GM19239 (cell line): ENCODE measurements at places on chromosomes 16 and 17.

GRCh38 chr17:60947100-60947499, 269.4 kb downstream of the BCAS3 start:
- DNase-seq = no peak

- no peak for DNase-seq
Observed at GRCh38 chr17:58066401-58066800, 16.8 kb upstream of the DYNLL2 start.

DNA sequence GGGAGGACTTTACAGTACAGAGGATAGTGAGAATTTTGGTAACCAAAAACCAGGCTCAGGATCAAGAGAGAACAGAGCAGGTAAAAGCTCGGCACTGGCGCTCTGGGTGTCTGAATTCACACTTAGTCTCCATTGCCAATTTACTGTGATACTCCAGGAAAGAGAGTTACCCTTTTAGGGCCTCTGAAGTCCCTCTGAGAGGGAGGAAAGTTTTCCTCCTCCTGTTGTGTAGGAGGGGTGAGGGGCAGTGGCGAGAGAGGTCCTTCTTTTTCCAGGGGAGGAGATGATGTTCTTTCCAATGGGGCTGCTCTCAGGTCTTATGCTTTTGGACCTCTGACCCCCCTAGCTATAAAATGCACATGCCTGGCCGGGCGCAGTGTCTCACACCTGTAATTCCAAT, 5.4 kb upstream of the TNS4 start:
- no peak for DNase-seq

DNA sequence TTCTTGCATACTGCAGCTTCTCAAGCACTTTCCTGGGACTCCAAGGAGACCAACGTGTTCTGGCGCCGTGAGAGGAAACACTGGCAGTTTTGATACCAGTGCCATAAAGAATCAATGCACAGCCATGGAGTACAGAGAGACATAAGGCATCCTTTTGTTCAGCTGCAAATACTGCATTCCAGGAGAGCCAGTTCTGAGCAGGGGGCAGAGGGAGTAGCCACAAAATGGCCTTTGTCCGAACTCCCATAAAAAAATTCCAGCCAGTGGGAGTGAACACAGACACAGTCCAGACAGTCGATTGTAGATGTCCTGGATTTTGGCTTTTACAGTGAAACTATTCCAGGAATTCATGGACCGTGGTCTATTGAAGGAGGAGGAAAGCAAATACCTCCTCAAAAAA, 36.2 kb upstream of the TEKT3 start:
- no peak for DNase-seq

GRCh38 chr17:41366070-41366469, 3.5 kb downstream of the KRT33B start:
- DNase-seq = no peak

- DNase-seq = no peak
Observed at GRCh38 chr16:72241930-72242329, 70.0 kb upstream of the PMFBP1 start.

- DNase-seq = no peak
Observed at GRCh38 chr16:66925322-66925840, at the start of gene RRAD. TSS of gene RRAD (minus strand) at chr16:66925535. CDS start at chr16:66925179, 356 bp downstream.

- no peak for DNase-seq
Observed at GRCh38 chr16:81655469-81656162, 123.5 kb upstream of the PLCG2 start.

- no peak for DNase-seq
Observed at GRCh38 chr17:47829870-47830269, 1.5 kb downstream of the MRPL10 start.

- DNase-seq = peak; percentile 74
Observed at GRCh38 chr17:75601057-75601987, 13.7 kb downstream of the MYO15B start.

DNA sequence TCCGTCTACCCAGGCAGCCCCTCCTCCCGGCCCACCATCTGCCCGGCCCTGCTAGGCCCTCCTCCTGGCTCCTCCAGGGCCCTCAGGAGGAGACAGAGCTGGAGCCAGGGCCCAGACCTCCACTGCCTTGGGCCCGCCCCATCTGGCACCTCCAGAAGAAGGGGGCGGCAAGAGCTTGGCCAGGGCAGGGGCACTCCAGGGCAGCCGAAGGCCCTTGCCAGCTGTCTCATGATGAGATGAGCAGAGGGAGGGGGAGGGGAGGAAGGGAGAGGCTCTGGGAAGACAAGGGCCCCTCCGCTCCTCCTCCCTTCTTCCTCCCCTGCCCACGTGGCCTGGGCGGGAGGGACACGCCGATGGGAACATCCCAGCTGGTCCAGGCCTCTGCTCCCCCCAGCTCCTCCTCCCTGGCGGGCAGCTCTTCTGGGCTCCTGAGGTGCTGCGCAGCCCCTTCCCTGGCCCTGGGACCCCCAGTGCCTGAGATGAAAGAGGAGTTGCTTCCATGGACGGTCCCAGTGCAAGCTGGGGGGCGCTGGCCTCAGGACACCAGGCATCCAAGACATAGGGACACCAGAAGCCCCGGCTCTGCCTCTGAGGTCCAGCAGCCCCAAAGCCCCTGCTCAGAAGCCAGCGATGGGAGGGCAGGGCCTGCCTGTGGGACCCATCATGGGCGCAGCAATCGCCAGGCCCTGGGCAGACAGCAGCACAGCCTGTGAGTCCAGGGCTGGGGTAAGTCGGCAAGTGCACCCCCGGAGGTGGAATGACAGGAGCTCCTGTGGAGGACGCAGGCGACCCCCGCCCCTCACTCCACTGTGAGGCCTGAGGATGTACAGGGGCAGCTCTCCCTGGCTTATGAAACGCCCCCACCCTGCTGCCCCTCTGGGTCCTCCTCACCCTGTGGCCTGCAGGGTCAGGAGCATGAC, 23.6 kb upstream of the ENPP7 start:
- no peak for DNase-seq

DNA sequence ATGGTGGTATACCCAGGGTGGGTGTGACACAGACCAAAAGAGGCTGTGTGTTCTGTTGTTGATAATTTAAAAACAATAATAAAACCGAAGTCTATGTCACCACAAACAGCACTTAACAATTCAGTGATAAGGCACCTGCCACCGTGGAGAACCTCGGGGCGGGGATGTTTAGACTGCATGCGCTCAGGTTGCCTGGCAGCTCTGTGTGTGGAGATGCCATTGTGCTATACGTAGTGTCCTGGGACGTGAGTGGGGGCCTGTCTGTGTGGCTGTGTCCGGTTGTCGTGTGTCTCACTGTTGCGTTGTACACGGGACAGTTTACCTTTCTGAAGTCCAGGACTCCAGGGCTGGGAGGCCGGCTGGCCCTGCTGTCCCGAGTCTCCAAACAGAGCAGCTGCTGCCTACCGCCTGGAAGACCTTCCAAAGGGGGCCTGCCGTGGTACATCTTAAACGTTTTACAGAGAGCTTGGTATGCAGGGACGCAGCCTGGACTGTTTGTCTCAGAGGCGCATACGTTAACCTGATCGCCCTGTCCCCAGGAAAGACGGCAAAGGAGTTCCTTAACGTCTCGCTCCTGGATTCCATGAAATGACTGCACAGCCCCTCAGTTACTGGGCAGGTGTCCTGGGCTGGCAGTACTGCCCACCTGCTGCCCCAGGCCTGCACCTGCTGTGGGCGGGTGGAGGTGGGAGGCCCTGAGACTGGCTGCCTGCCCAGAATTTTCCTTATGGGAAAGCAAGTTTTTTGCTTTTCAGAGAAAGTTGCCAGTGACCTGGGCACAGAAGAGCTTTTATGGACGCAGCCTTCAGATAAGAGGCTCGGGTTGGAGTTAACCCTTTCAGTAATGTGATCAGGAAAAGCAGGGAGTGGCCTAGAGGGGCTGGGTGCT, 19.0 kb downstream of the SPIRE2 start:
- DNase-seq = no peak

GRCh38 chr16:85935974-85936760, 37.2 kb downstream of the IRF8 start:
- DNase-seq = peak; percentile 65

DNA sequence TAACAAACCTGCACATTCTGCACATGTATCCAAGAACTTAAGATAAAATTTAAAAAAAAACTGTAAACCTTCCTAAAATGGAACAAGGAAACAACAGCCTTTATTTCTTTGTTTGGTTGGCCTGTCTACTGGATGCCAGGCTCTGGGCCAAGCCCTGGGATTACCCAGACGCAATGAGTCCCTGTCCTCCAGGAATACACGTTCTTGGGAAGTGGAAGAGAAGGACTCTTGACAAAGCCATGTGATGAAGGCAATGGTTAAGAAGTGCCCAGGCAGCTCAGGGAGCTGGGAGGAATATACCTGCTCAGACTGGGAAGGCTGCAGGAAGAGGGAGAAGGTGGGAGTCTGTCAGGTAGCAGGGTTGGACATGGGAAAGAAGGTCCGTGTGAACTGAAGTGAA, 115.4 kb downstream of the AXIN2 start:
- no peak for DNase-seq

- no peak for DNase-seq
Observed at GRCh38 chr17:16258901-16259300, 41.9 kb downstream of the PIGL start.

- DNase-seq = no peak
Observed at GRCh38 chr16:66594739-66595138, 9.8 kb upstream of the CMTM3 start.

DNA sequence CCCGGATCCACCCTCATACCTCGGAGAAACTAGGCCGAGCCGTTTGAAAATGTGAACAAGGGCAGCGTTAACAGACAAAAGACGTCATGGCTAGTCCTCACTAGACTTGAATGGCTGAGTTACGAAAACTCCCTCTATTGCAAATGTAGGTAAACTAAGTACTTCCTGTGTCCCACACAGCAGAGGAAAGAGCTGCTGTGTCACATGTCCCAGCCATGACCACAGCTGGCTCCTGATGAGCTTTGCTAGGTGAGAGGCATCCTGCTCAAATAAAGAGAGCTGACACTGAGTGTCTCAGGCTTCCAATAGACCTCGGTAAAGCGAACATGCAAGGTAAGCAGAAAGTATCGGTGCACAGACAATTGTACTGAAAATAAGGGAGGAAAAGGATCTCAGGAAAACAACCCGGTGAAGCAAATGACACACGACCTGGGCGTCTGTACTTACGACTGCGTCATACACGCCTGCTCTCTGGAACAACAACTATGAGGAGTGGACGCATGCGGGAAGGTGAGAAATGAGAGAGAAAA, 26.0 kb downstream of the TMEM204 start:
- no peak for DNase-seq

DNA sequence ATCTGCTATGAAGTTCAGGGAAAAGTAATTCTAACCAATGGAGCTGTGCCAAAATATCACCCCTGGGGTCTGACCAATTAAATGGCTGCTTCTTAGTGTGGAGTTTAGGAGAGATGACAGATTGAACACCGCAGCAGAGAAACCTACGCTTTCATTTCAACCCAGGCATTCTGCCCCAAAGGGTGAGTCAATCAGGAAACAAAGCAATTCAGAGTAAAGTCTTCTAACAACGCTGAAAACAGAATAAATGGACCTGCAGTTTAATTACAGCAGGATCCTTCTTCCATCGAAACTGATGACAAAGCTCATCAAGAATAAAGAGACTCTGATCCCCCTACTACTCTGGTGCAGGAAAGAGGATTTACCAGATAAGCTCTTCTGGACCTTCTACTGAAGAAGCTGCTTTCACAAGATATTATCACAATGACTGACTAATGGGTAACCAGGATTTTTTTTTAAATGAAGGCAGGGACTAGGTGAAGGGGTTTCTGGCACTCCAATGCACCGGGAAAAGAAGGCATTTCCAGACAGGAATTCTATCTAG, 16.7 kb downstream of the RFFL start:
- DNase-seq = peak; percentile 50

DNA sequence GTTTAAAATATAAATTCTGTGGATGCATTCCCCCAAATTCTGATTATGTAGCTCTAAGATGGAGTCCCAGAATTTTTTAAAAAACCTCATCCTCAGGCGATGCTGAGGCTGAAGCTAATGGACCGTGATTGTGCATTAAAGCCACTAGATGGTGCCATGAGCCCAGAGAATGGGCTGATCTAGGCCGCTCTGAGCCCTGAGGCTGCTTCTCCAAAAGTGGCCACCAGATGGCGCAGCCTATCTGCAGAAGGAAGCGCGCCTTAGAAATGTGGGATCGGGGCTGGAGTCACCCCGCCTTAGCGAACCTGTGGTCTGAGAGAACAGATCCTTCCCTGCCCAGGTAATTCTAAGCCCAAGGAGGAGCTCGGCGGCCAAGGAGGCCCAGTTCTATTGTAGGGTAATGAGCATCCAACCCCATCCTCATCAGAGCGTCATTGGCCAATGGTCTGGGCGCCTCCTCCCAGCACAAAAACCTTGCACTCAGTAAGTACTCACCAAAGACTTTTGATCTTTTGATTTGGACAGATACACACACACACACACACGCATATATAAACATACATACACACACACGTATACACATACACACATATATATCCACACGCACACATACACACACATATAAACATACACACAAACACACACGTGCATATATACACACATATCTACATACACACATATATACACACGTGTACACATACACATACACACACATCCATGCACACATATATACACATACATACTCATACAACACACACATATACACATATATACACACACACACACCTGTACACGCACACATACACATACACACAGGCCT, 13.7 kb upstream of the MMP2 start:
- peak; percentile 80 for DNase-seq

DNA sequence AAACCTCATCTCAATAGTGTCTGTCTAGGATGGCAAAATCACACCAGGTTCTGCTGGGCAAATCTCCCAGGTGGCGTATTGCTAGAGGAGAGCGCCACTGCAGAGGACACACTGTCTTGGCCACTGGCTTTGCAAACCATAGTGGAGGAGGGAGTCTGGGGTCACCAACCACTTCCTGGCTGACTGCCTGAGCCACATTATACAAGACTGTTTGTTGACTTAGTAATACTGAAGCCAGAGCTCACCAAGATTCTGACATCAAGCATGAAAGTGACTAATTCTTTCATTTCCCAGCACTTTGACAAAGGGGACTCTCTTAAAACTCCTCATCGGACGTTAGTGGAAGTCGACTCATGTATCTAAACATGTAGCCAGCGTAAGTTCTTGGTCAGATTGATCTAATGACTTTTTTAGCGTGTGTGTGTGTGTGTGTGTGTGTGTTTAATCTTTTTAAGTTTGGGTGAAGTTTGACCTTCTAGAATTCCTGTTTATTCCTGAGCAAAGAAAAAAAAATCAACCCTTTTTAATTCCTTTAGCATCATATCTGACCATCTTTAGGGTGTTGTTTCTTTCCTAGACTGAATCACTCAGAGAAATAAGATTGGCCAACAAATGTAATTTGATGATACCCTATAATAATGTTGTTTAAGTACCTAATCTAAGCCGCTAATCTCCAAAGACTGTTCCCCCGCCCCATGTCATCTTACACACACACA, 13.7 kb downstream of the PITPNC1 start:
- DNase-seq = peak; percentile 38

- no peak for DNase-seq
Observed at GRCh38 chr17:28370035-28370743, at the start of gene VTN. TSS of gene VTN (minus strand) at chr17:28370307. CDS start at chr17:28370203, 104 bp downstream.

GRCh38 chr17:83160443-83161297, 81.3 kb downstream of the METRNL start:
- no peak for DNase-seq

GRCh38 chr17:30236766-30237165, 1.3 kb upstream of the SLC6A4 start:
- peak; percentile 61 for DNase-seq
